ENCODE measurements at places on chromosomes 7 and 10.

GRCh38 chr10:128850647-128851046 lies 616.4 kb upstream of the MGMT start:
- DNase-seq = no peak

DNA sequence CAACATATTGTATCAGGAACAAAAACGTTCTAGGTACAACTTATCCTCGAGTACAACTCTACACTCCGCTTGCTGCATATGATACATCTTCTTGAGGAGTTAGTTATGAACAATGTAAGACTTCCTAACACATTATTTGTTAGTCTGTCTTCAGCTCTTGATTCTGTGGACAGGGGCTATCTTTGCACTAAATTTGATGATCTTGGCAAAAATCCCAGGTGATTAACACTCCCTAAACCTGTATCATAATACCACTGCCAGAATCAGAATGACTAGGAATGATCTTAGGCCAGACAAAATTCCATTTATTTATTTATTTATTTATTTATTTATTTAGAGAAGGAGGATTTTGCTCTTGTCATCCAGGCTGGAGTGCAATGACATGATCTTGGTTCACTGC lies 108.7 kb upstream of the AUTS2 start:
- DNase-seq = no peak

GRCh38 chr7:32921896-32922295 lies 30.3 kb upstream of the KBTBD2 start:
- peak; percentile 15 for DNase-seq

DNA sequence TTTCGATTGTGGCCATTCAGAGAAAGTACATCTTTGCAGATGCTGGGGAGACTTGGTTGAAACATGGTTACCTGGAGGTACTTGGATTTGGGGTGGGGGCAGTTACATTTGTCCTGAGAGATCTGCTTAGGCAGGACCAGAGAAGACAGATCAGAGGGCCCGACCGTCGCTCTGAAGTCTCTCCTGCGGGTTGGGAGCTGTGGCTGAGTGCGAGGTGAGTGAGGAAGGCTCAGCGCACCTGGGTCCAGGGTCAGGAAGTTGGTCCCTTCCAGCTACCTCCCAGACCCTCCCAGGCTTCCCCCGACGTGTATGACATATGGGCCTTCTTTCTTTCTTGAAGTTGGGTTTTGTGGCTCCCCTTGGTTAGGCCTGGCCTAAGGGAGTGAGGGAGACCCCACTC lies 56.3 kb downstream of the LHPP start:
- no peak for DNase-seq

- no peak for DNase-seq
These were observed 21.1 kb downstream of the PON1 start for GRCh38 chr7:95303013-95303905.

GRCh38 chr7:107579554-107579884 lies 527 bp upstream of the BCAP29 start:
- no peak for DNase-seq

GRCh38 chr10:132611026-132611910 lies 73.7 kb downstream of the INPP5A start:
- DNase-seq = no peak

DNA sequence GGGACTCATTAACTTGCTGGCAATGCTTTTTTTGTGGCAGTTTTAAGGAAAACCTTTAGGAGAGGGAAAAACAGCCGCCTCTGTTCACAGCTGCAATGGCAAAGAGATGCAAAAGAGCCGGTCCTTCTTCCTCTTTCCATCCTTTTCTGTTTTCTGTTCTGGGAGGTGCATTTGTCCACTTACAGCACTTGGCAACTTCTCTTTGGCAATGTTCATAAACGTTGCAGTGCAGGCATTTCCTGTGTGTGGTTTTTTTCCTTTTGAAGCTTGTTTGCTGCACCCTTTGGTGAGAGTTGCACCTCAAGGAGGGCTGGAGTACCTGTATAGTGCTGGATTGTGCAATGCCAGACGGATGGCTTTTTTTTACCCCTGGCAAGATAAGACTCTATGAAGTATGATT lies 53.9 kb upstream of the HABP2 start:
- DNase-seq = peak; percentile 71

GRCh38 chr7:28330384-28331070 lies 81.8 kb upstream of the CREB5 start:
- peak; percentile 12 for DNase-seq

GRCh38 chr10:124043310-124044142 lies 49.9 kb downstream of the CHST15 start:
- DNase-seq = no peak

GRCh38 chr7:12643644-12644043 lies 43.8 kb upstream of the ARL4A start:
- peak; percentile 78 for DNase-seq

- no peak for DNase-seq
These were observed 3.3 kb downstream of the PPIF start for GRCh38 chr10:79350407-79351154.

DNA sequence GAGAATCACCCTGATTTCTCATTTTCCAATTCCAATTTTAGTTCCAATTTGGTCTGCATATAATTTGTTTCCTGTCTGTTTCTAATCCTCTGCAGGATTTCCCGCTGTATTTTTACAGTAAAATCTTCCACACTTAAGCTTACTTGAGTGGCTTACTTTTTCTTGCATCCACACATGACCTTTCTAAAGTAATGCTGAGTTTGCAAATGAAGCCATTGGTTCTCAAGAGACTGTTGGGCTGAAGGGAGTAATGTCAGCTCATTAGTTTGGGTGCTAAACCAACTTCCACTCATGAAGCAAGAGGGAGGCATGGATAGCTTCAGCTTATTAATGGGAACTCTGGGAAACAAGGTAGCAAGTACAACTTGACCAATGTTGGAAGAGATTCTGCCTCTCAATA lies 146.4 kb downstream of the SNX10 start:
- no peak for DNase-seq

- no peak for DNase-seq
These were observed 472.0 kb upstream of the KLF6 start for GRCh38 chr10:4256971-4257370.

DNA sequence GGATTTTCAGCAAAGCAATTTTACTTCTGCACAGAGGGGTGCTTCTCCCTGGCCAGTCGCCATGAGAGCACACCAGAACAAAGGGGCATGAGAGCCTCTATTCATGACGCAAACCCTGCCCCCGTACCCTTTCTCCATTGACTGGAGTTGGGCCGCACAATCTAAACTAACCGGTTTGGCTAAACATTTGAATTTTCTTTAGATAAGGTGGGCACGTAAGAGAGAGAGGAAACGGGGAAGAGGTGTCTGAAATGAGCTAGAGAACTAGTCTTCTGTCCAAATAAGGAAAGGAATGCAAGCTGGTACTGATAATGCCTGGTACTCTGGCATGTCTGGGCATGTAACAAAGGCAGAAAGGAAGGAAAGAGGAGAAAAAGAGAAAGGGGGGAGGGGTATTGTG lies 13.2 kb upstream of the SCIN start:
- no peak for DNase-seq

- DNase-seq = no peak
These were observed 95.3 kb upstream of the MACROH2A2 start for GRCh38 chr10:69957241-69957885.

DNA sequence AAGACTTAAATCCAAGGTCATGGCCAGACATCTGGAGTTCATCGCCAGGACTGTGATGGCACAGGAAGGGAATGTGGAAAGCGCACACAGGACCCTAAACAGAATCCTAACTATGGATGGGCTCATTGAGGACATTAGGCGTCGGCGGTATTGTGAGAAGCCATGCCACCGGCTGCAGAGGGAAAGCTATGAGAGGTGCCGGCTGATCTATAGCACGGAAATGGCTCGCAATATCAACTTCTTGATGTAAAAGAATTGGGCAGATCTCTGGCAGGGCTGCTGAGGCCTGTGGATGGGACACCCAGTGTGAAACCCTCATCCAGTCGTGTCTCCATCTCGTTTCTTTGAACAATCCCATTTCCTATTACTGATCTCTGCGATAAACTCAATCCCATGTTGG lies 6.3 kb upstream of the CTBP2 start:
- DNase-seq = no peak

DNA sequence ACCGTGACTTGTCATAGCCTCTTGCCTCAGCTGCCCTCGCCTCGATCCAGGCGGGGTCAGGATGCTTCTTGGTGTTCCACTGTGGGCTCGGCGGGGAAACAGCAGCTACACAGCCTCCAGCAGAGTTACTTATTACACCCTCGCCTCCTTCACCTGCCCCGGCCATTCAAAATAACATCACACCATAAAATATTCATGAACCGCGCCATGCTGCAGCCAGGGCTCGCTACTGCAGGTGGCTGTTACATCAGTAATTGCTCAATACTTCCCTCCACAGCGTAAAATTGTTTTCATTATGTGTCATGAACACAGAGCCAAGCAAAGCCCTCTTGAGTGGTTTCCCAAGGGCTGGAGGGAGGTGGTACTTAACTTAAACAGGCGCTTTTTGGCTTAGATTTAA lies 241.5 kb upstream of the SP8 start:
- DNase-seq = peak; percentile 0

DNA sequence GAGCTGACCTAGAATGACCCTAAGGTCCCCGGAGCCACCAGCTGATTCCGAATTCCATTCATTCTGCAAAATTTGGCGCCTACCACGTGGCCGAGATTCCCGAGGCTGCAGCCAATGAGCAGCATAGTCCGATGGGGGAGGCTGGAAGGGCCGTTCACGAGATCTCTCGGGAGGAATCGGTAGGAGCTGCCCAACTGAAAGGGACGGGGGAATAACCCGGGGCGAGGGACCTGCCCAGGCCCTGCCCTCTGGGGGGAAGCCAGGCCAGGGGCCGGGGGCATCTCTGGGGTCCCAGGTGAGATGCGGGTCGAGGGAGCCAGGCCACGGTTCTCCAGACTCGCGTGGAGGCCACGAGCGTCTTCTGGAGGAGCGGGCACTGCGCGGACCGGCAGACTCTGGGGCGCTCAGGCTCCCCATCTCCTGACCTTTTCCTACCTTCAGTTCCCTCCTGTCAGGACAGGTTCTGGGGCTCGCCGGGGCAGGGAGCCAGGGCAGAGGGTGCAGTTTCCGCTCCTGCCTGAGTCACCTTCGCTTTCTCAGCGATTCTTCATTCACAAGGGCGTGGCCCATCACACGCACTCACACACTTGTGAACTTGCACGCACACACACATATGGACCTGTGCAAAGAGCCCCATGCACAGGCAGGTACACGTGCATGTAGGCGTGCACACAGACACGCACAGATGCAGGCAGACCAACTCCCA lies 173.4 kb downstream of the RNF216 start:
- peak; percentile 46 for DNase-seq

- DNase-seq = no peak
These were observed 26.4 kb upstream of the GSDME start for GRCh38 chr7:24783698-24784097.

GRCh38 chr7:146053492-146053891 lies 63.1 kb upstream of the CNTNAP2 start:
- no peak for DNase-seq
